ENCODE measurements at places on chromosomes 12 and 14.

DNA sequence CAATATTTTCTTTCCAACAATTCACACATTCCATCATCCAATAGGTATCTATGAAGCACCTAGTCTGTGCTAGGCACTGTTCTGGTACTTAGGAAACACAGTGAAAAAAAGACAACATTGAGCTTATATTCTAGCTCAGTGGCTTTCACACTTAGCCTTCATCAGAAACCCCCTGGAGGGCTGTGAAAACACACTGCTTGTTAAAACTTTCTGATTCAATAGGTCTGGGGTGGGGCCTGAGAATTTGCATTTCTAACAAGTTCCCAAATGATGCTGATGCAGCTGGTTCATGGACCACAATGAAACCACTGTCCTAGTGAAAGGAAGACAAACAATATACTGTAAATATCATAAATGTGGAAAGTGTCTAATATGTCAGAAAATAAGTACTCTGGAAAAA is 5.9 kb downstream of the VTI1B start:
- DNase-seq, result no peak

GRCh38 chr12:6602526-6602925 is 4.7 kb downstream of the CHD4 start:
- no peak for DNase-seq

GRCh38 chr12:93199831-93200236 is 177.9 kb upstream of the NUDT4 start:
- DNase-seq, result no peak

DNA sequence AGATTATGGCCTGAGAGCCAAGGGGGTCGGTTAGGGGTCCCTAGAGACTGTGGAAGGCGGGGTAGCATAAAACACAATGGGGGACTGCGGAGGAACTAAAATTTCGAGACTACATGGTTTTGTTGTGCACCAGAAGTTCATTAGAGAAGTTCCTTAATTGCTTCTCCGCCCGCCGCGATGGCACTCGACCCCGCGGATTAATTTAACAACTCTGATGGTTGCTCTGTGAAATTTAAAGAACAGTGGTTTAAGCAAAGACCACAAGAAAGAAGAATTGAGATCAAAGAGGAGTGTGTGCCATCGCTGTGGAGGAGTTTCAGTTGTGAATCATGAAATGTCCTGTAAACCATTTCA is 1.4 kb upstream of the CCDC88C start:
- DNase-seq, result no peak

- DNase-seq, result no peak
Observed at GRCh38 chr14:103442288-103442687, 57.1 kb downstream of the MARK3 start.

GRCh38 chr14:92786427-92786756 is 7.7 kb upstream of the GOLGA5 start:
- no peak for DNase-seq

DNA sequence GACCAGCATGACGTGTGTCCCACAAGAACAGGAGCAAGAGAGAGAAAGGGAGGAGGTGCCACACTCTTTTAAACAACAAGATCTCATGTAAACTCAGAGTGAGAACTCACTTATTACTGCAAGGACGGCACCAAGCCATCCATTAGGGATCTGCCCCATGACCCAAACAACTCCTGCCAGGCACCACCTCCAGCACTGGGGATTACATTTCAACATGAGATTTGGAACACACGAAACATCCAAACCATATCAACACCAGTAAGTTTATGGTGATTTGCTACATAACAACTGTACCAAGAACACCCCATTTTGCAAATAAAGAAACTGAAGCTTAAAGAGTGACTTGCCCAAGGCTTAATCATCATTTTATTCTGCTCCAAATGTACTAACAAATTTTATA is 23.7 kb upstream of the OR6J1 start:
- DNase-seq, result no peak

DNA sequence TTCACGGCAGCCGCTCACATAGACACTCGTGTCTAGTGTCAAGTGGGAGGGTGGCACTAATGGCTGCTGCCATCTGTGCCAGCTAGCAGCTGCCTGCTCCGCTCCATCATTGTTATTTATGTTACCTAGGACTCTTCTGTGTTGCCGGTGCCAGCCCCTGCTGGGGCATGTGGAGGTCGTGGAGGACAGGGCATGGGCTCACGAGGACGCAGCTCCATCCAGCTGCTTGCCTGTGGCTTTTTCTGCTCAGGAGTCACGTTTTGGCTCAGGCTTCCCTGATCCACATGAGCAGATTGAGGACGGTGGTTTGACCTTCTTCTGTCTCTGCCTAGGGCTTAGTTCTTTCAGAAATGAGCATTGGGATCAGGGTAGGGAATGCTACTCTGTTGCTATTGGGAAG is 31.2 kb downstream of the TPCN1 start:
- no peak for DNase-seq

DNA sequence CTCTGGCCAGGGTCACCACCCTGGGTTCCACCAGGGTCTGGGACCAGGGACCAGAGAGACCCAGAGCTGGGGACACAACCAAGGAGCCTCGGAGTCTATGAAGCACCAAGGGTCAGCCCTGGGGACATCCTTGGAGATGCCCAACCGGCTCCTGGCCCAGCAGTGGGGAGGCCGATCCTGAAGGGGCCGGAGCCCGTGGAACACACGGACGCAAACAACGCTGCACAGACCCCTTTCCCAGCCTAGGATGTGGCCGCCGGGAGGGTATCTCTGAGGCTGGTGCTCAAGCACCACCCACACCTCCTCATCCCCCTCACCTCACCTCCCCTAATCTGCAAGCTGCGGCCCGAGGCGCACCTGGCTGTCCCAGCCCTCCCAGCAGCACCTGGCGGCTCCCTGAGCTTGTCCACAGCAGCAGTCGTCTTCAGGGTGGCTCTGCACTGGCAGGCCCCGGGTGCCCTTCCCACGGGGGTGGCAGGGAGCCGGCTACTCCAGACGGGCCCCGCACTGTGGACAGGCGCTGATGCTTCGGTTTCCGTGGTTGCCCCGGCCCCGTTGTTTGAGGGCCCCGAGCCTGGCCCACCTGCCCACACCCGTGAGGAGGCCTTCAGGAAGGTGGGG is 146.8 kb upstream of the C14orf180 start:
- DNase-seq, result peak; percentile 81

GRCh38 chr12:56676851-56677580 is 11.1 kb downstream of the PTGES3 start:
- DNase-seq, result peak; percentile 25

- no peak for DNase-seq
Observed at GRCh38 chr14:23324455-23324846, 3.2 kb downstream of the PABPN1 start.

GRCh38 chr14:30272848-30273832 is 285.8 kb upstream of the G2E3 start:
- no peak for DNase-seq

DNA sequence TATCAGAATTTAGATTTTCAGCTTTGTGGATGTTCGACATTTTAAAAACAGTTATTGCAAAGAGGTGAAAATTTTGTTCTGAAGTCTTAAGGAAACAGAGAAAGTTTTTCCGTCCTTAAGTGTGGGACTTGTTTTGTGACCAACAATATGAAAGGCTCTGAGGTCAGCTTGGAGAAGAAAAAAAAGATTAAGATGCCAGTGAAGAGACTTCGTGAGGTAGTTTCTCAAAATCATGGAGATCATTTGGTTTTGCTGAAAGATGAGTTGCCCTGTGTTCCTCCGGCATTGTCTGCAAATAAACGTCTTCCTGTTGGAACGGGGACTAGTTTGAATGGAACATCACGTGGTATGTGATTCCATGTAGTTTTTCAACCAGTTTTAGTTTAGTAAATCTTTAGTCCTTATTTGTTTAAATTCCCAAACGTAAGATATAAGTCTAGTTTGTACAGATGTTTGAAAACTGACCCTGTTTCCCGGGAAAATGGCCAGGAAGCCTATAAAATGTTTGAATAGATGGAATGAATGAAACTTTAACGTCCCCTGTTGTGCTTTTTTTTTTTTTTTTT is 682 bp downstream of the KIAA0586 start:
- no peak for DNase-seq

DNA sequence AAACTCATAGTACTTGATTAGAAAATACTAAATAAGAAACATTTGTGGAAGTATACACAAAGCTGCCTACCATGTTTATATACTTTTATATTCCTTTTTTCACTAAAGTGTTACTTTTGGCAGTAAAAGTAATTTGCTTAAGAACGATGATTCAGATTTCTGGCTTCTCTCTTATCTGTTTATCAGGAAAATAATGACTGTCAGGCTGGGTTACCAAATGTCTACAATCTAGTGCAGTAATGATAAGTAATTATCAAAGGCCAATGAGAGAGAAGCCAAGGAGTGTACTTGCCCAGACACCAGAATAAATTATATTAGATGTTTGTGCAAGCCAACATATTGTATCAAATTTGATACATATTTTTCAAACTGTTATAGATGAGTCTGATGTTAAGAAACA is 113.4 kb downstream of the RALGAPA1 start:
- DNase-seq, result no peak

DNA sequence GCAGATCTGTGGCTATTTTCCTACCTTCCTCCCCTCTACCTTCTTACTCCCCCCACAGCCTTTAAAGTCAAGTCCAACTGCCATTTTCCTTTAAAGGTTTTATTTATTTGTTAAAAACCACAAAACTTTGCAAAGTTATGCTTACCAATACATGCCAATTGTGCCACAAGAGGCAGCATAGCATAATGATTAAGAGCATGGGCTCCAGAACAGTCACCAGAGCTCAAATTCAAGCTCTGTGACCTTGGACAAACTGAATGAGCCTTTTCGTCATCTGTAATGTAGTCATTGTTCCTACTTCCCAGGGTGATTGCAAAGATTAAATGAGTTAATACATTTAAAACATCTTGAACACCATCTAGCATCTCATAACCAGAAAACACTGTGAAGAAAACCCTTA is 13.0 kb upstream of the FMNL3 start:
- no peak for DNase-seq

GRCh38 chr14:55255979-55256378 is 15.2 kb upstream of the FBXO34 start:
- DNase-seq, result no peak

DNA sequence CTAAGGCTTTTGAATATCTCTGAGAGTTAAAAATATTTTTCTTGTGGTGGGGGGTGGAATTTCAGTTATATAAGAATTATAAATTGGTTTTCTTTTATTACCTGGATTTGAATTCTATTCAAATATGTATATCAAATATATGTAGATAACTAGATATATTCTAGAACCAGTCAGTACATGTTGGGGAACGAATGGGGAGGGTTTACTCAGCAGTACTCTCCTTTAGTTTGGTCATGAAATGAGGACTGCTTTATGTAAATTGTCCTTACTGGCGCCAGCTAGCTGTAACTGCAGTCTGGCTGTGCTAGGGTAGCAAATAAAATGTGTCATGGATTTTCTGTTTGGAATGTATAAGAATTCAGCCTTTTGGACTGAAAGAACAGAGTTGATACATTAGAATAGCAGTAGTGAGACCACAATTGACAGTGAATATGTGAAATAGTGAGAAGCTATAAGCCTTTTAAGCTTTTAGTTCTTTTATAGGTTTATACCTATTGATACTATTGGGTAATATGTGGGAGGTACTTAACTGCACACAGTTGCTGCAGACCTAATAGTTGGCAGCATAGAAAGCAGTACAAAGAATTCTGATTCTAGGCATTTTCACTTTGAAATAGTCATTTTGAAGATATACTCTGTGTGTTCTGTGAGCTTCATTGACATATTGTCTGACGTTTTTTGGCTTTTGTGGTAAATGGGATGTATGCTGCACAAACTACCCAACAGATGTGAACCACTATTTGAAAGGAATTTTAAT is 29.0 kb downstream of the ATF7IP start:
- no peak for DNase-seq

- peak; percentile 83 for DNase-seq
Observed at GRCh38 chr14:104968541-104969401, 9.4 kb downstream of the AHNAK2 start.

DNA sequence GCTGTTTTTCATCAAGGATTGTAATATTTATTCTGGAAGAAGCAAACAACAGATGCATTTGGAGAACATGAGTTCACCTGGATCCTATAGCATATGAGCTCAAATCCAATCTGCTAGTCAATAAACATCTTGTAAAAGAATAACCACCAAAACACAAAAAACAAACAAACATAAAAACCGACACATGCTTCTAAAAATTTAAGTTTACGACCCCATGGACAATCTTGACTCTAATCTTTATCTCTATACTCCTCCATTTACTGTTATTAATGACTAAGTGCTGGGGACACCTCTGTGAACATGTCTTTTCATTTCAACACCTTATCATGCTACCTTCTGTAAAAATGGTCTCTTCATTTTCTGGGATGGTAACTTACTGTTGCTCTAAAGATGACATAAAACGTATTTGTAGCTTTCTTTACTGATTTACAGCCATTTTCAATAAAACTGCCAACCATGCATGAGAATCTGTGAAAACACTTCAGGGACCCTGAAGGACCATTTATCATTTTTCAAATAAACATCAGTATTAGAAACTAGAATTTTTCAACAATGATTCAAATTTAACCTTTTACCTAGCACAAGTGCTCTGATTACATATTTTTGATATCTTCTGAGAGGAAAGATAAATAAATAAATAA is 123.8 kb upstream of the SOX5 start:
- no peak for DNase-seq

GRCh38 chr14:54866588-54866987 is 36.0 kb downstream of the GCH1 start:
- no peak for DNase-seq

- DNase-seq, result peak; percentile 90
Observed at GRCh38 chr14:54815016-54815415, 87.6 kb downstream of the GCH1 start.

GRCh38 chr14:77278461-77279230 is 7.6 kb upstream of the NGB start:
- peak; percentile 70 for DNase-seq

- DNase-seq, result peak; percentile 95
Observed at GRCh38 chr14:103057372-103058163, at the start of gene CDC42BPB. TSS of gene CDC42BPB (minus strand) at chr14:103057549. CDS start at chr14:103057173, 376 bp downstream.

DNA sequence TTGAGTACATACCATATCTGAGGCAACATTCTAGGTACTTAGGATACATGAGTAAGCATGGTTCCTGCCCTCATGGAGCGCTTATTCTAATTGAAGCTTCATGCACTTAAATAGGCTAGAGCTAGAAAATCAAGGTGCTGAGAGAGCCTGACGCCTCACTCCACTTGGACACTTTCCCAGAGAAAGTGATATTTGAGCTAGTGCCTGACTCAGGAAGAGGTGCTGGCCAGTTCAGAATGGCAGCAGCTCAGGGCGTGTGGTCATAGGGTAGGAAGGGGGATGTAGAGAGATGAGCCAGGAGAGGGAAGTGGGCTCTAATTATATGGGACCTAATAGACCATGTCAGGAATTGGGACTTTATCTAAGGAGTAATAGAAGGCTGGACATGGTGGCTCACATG is 33.3 kb downstream of the TULP3 start:
- DNase-seq, result no peak

- DNase-seq, result no peak
Observed at GRCh38 chr14:57485635-57486034, 8.0 kb downstream of the CCDC198 start.

- DNase-seq, result no peak
Observed at GRCh38 chr12:132264086-132265010, 65.0 kb downstream of the GALNT9 start.

GRCh38 chr12:28223025-28223554 is 32.8 kb downstream of the CCDC91 start:
- DNase-seq, result no peak

All from posterior vena cava (tissue), 2 donors.